ENCODE measurements at places on chromosomes 6 and 20.

- DNase-seq: no peak
Measured at GRCh38 chr6:88141561-88142296, 24.4 kb downstream of the CNR1 start.

DNA sequence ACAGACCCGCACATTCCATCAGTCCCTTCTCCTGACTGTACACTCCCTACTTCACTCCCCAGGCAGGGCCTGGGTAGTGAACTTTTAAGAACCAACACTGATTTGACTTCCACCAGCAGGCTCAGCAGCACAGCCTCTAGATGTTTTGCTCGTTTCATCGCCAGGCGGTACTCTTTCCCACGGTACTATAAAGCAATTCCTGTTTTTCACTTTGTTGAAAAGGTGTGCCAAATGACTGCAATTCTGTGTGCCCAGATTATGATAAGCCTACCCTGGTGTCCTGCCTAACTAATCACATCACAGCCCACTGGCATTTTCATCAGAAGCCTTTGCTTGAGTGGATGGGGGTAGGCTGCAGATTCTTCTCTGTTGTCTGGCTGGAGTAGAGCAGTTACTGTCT is 12.9 kb upstream of the WTAP start:
- no peak for DNase-seq

DNA sequence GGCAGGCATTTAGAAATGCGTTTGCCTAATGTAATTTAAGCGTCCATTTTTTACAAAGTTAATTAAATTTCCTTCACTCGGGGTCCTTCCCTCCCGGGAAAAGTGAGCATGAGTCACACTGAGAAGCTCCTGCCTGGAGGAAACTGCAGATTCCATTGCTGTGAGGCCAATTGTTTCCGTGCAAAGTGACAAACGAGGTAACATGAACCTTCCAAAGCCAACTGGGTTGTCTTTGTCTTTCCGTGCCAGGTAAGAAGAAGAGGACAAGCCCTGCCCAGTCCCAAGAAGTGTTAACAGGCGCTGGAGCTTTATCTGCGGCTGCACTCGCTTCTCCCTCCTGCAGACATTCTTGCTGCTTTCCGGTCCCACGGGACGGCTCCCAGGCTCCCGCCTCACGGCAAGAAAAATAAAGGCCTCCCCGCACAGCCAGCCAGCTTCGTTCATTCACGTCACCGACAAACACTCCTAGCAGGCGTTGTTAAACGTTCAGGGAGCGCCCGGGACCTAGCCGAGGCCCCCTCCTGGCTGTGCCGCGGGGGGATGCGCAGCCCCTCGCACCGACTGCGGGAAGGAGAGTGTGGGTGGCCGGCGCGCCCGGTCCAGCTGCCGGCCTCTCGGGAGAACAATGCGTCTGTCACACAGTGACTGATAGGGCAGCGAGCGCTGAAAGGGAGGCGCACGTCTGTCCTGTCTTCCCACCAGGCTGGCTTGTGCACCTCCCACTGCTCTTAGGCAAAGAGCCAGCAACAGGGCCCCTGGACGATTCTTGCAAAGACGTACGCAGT is 61.5 kb upstream of the HDDC2 start:
- peak; percentile 68 for DNase-seq

GRCh38 chr6:28251661-28252008 is 434 bp downstream of the ZKSCAN4 start:
- no peak for DNase-seq

DNA sequence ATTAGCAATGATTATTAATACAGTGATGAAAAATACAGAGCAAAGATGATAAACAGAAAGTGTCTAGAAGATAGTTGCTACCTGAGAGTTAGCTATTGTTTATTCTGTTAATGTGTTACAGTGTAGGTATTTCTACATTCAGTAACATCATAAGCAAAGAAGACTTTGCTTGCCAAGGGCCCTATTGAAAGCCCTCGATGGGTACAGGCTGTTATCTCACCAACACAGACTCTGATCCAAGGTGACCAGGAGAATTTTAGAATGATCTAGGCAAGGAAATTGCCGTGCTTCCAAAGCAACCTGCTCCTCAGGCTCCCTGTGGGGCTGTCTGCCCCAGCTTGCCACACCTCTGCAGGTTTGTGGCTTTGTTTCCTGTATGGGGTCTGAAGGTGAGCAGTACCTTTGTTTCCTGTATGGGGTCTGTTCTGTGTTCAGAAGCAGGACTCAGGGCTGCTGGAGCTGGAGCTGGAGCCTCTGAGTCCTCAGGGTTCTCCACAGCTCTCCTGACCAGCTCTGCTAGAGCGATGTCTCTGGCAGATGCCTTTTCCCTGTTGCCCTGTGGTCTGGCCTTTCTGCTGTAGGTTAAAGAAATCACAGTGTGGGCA is 32.5 kb downstream of the PHACTR3 start:
- no peak for DNase-seq

DNA sequence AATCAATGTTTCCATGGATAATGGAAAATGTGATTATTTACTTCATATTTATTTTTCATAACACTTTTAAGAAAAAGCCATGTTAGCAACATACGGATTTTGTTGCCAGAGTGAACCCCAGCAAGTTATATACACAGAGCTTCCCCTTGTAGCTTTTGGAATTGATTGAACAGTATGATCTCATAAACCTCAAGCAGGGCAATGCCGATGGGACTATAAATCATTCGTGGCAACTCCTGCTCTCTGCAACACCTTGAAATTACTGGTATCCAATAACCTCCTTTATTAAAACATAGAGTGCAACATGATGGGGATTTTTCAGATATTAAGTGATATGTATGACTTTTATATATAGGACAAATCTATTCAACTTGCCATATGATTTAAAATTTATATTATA is 428.5 kb downstream of the KHDRBS2 start:
- no peak for DNase-seq

GRCh38 chr6:35585658-35586057 is 73.0 kb upstream of the TULP1 start:
- no peak for DNase-seq

GRCh38 chr6:132016396-132016795 is 65.2 kb upstream of the CCN2 start:
- no peak for DNase-seq

GRCh38 chr6:166830891-166831363 is 125.4 kb downstream of the RNASET2 start:
- DNase-seq: no peak

DNA sequence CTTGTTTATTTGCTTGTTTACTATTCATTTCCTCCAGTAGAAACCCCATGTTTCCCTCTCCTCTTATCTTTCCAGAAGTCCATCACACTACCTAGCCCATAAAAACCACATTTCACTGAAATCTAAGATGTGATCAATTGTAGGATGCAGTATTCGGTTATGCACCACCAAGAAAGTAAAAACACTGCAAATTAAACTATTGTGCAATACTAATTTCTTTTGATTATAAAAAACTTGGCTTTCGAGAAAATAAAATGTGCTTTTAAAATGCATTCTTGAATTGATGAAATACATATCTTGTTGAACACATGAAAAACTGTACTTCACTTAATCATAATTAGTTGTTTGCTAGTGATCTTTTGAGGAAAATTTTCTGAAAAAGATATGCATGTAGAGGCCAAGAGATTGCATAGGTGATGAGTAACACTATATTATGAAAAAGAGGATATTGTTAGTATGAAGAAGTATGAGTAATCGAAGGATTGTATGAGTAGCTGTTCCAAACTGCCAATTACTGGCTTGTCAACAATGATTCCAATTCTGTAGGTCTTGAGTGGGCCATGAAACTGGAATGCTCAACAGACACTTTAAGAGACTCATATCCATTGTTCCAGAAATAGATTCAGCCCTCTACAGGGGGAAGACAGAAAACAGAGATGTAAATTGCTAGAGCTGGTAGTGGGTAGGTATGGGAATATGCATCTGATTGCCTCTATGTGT is 79.7 kb downstream of the RNF217 start:
- DNase-seq: no peak

DNA sequence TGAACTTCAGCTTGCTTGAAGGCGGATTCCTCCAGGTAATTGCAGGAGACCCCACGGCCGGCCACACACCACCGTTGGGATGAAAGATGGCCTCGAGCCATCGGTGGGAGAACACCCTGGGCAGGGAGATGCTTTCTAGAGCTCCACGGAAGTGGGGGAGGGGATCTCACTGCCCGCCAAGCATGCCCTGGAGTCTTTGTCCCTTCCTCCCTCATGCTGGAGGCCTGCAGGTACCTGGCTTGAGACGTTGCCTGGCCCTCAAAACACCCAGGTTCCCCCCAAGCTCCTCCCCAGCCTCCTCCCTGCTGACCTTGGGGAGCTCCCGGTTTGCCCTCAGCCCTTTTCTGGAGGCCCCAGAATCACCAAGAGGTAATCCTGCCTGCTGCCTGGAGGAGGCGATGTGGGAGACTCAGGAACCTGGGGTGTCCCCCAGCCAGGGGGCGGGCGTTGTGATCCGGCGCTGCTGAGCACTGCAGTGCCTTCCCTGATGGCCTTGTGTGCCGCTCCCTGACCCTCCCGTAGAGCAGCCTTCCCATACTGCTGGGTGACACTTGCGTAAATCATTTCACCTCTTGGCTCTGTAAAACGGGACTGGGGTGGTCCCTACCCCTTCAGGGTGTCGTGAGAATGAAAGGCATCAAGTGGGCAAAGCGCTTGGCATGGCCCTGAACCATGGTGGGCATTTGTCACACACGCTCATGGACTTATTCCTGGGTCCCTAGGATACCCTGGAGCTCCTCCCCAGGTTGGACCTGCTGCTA is 91.4 kb downstream of the CEBPB start:
- DNase-seq: no peak

DNA sequence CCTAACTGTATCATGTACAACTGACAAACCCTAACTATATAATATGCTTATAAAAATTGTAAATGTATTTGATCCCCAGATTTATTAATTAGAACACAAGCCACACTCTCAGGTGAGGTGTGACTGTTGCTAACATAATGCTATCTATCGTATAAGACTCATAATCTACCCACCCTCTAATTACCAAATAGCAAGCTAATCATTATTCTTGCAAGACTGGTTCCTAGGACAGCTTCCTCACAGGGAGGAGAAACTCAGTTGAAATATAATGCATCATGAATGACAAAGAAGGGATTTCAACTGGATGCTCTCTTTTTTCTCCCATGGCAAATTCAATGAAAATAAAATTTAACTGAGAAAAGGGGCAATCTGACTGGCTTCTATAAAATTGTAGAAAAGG is 35.4 kb downstream of the ELOVL4 start:
- DNase-seq: no peak

GRCh38 chr6:30641048-30641447 is 5.9 kb upstream of the C6orf136 start:
- no peak for DNase-seq

- DNase-seq: no peak
Measured at GRCh38 chr20:46701556-46701955, 7.9 kb upstream of the SLC2A10 start.

DNA sequence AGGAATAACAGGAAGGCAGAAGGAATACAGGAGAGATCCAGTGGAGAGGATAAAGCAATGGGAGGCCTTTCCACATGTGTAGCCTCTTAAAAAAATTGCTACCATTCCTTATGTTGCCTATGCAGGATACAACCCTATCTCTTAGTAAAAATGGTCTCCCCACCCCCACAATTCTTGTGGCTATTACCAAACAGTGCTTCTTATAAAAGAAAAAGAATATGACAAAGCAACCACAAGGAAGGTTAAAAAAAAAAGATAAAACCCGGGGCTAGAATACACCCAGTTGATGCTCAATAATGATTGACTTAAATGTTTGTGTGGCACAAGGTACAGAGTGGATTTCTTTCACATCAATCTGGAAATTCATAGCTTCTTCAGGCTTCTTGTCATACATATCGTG is 250.9 kb downstream of the HIVEP2 start:
- no peak for DNase-seq

DNA sequence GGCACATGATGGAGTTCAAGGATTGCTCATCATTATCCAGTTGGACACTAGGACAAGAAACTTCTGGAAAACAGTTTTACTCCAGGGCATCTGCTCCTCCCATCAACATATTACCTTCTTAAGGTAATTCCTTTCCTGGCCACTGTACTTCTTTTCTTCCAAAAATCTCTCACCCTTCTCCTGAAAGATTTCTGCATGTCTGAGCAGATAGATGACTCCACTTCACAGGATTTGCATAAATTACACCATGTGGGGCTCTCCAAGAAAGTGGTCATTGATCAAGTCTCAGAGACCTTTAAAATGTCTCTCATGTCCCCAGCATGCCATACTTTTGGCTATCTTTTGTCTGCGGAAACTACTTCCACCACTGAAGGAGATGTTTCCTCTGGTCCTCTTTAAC is 103.2 kb upstream of the TNFAIP3 start:
- DNase-seq: no peak

DNA sequence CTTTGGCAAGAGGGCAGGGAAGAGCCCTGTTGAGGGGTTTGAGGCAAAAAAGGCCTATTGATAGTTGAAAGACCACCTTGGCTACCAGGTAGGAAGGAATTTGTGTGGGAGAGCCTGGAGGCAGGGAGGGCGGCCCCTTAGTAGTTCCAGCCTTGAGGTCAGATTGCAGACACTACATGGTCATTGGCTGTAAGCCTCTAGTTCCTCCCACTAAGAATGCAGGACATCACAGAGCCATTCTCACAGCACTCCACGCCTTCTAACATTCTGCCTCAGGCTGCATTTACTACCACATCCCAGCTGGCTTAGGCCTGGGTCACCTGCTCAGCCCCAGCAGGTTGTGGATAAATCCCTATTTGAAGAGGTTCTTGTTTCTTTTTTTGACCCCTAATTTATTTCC is 91.0 kb upstream of the SNX9 start:
- DNase-seq: peak; percentile 47

- no peak for DNase-seq
Measured at GRCh38 chr6:4299476-4299875, 164.1 kb upstream of the ECI2 start.

DNA sequence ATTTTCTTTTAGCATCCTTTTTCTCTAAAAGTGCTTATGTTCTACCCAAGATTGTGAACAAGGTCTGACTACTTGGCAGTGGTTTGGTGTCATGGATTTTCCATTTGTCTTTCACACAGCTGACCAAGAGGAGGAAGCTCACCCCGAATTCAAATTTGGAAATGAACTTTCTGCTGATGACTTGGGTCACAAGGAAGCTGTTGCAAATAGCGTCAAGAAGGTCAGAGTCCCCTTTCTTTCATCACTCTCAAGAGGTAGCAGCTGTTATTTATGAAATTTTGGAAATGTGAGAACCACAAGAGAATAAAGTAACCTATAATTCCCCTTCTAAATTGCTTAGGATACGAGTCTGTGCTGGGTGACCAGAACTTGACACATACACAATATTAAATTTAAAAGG is 113.0 kb upstream of the LAMP5 start:
- no peak for DNase-seq

DNA sequence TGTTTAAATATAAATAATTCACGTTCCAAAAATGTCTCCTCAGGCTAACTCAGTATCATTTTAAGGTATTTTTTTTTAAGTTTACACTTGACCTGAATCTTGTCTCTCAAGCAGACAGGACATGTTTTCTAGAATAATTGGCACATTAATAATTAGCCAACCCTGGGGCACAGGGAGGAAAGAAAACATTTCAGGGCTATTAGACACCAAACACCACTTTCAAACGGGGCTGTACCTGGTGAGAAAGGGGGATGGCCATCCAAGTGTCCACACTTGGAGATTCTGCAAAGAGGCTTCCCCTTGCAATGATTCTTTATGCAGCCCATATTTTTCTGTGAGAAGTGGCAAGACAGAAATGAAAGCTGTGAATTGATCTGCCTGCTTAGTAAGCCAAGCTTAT is 560.8 kb downstream of the CD109 start:
- no peak for DNase-seq

- no peak for DNase-seq
Measured at GRCh38 chr6:139262519-139263300, 29.1 kb downstream of the TXLNB start.

- DNase-seq: no peak
Measured at GRCh38 chr20:10338426-10339180, 95.4 kb downstream of the MKKS start.

Data from SJCRH30 (cell line).